ENCODE measurements at places on chromosomes 2 and 18. TPM values are rescaled to one million over a fixed set of nuclear protein-coding genes. Genes with fewer than 3 reads are reported as not detected.

Gene FAM124B
- total RNA-seq, result 0.05 TPM

Gene ALPI
- total RNA-seq, result not detected

Gene COL4A4
- 1.9 TPM for total RNA-seq

Gene RUFY4
- not detected for total RNA-seq

Gene APLF
- total RNA-seq, result 0.58 TPM

Gene DNAJC5G
- total RNA-seq, result not detected

Gene NPPC
- 0.45 TPM for total RNA-seq

Gene APCDD1
- 0.07 TPM for total RNA-seq

Gene CD8B
- not detected for total RNA-seq
